ENCODE measurements at places on chromosomes 13 and 19. TPM values are rescaled to one million over a fixed set of nuclear protein-coding genes. Genes with fewer than 3 reads are reported as not detected.

The ACER1 gene
- total RNA-seq = 0.11 TPM

The ERICH4 gene
- total RNA-seq = not detected

The GGN gene
- 0.71 TPM for total RNA-seq

The ATP4A gene
- not detected for total RNA-seq

The UNC13A gene
- total RNA-seq = not detected

The SERPINE3 gene
- total RNA-seq = not detected

GRCh38 chr13:84263354-84264069 lies 381.2 kb upstream of the SLITRK1 start:
- no peaks in the 10 kb centered on the region for H3K36me3 ChIP-seq
- no peak for DNase-seq
- no peak overlapping the region for H3K4me3 ChIP-seq
- no peaks in the 10 kb centered on the region for H3K4me1 ChIP-seq

GRCh38 chr19:38831142-38831605 lies 420 bp downstream of the ECH1 start:
- no peaks in the 10 kb centered on the region for H3K27me3 ChIP-seq
- peak overlapping the region; percentile 98 for H3K27ac ChIP-seq
- peaks cover 49% of the 10 kb centered on the region for H3K36me3 ChIP-seq
- peak; percentile 35 for DNase-seq
- H3K4me1 ChIP-seq = peaks cover 21% of the 10 kb centered on the region
- peak overlapping the region; percentile 90 for H3K4me3 ChIP-seq

DNA sequence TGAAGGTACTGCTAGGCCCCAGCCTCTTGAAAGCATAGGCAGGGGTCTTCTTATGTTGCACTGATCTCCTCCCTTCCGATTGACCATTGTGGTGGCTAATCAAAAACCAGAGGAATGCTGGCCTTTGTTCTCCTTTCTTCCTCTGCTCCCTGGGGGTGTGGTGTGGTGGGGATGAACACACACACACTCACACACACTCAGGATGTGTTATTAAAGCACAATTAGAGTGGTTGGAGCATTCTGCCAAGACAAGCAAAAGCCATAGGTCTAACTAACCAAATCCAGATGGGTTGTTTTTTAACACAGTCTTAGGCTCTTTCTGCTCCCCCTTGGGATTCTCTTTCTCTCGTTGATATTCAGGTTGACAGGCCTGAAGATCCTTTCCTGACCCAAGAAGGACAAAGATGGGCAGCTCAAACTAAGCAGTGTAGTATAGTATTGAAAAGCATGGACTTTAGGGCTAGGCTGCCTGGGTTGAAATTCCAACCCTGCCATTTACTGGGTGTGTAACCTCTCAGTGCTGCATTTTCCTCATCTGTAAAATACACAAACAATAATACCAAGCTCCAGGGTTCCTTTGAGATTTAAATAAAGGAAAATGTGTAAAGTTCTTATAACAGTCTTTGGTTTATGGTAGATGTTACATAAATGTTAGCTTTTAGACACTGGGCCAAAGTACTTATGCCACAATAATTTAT lies 25.5 kb upstream of the DGKH start:
- no peak for DNase-seq
- H3K27me3 ChIP-seq = peaks cover 15% of the 10 kb centered on the region
- no peaks in the 10 kb centered on the region for H3K36me3 ChIP-seq
- no peak overlapping the region for H3K27ac ChIP-seq

DNA sequence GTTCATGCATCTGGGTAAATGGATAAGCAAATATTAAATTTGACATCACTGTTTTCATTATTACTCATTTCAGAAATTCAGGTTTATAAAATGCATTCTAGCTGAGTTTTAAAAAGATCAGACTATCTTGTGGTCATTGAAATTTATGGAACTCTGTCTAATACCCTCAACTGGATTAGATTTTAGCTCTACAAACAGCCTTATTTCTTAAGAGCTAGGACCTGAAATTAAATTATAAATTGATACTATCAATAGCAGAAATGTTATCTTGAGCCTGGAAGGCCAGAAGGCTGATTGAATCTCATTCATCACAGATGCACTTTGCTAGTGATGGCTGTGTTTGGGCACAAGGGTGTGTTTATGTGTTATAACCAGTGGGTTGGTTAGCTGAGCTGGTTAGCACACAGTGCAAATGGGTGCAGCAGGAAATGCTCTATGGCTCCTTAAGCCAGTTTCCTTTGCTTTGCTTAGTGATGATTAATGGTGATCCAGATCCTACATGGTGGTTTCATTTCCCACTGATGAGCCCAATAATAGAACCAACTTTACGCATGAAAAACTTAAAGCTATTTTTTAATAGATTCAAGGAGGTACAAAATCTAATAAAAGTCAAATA lies 310.8 kb upstream of the KLF12 start:
- no peak overlapping the region for H3K27ac ChIP-seq
- no peaks in the 10 kb centered on the region for H3K36me3 ChIP-seq
- no peak overlapping the region for H3K4me3 ChIP-seq
- DNase-seq = no peak

DNA sequence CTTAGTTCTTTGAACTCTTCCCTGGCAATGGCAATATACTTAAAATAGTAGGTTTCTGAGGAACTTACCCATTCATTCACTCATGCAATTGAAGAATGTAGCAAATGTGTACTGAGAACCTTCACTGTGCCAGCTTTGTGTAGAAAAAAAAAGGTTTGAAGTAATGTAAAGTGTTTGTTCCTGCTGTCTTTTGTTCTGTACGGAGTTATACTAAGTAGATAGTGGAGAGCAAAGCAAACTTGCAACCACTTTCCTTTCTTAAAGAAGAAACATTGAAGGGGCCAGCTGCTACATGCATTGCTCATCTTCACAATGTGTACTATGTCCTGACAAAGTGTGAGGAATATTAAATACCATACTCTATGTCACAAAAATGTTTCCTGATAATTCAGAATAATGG lies 68.9 kb upstream of the FREM2 start:
- H3K36me3 ChIP-seq = no peaks in the 10 kb centered on the region
- no peaks in the 10 kb centered on the region for H3K27me3 ChIP-seq
- H3K4me3 ChIP-seq = no peak overlapping the region
- no peak overlapping the region for H3K27ac ChIP-seq
- no peak for DNase-seq

DNA sequence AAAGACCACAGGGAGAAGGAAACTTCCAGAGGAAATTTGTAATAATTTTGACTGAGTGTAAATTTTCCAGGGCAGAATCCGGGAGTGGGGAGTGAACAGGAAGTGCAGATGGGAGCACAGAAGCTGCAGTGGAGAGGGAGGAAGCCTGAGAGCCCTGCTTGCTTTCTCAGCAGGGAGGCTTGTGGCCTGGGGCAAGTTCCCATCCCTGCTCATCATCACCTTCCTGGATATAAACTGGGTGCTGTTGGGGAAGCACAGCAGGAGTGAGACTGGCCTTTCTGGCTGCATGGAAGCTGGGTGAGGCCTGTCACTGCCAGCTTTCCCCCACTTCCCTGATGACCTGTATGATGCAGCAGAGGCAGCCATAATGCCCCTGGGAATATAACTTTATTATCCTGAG lies 532.9 kb downstream of the SLITRK6 start:
- DNase-seq = no peak
- no peaks in the 10 kb centered on the region for H3K27me3 ChIP-seq
- no peak overlapping the region for H3K4me3 ChIP-seq
- no peak overlapping the region for H3K27ac ChIP-seq
- no peaks in the 10 kb centered on the region for H3K36me3 ChIP-seq
- no peaks in the 10 kb centered on the region for H3K4me1 ChIP-seq

DNA sequence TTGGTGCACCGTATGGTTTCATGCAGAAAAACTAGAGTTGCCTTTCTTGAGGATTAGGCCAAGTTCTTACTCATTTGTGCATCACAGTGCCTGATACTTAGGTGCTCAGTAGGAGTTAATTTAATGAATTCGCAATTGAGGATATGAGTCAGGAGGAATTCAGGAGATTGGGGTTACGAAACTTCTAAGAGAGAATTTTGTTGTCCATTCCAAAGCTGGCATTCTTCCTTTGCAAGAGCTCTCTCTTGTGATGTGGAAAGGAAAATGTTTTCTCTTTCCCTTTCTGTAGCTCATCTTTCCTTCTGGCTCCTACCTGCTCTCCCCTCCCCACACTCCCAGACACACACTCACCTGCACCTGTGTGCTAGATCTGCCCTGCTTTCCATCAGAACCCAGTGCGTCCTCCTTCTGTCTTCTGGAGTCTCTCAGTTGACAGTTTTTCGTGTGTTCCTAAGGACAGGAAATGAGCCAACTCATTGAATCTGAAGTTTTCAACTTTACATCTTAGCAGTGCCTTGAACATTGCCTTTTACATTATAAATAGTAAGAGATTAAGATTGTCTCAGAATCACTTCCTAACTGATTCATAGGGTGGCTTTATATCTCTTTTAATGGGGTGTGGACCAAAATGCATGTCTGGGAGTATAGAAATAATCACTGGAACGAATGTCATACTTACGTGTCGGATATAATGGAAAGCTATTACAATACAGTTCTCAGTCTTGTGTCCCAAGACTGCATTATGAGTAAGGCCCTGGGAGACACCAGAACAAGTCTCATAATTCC lies 19.7 kb upstream of the ERCC5 start:
- peaks cover 42% of the 10 kb centered on the region for H3K36me3 ChIP-seq
- H3K27me3 ChIP-seq = no peaks in the 10 kb centered on the region
- no peak overlapping the region for H3K4me3 ChIP-seq
- H3K4me1 ChIP-seq = peaks cover 2% of the 10 kb centered on the region
- DNase-seq = no peak

- no peaks in the 10 kb centered on the region for H3K27me3 ChIP-seq
- peak within 1 kb of the TSS; percentile 84 for H3K4me3 ChIP-seq
- peak; percentile 68 for DNase-seq
- H3K4me1 ChIP-seq = peaks cover 50% of the 10 kb centered on the region
- peaks cover 57% of the 10 kb centered on the region for H3K36me3 ChIP-seq
Measured at GRCh38 chr13:113209336-113209758, at the start of gene CUL4A. TSS of gene CUL4A (plus strand) at chr13:113209613. CDS start at chr13:113209628, 15 bp downstream.

DNA sequence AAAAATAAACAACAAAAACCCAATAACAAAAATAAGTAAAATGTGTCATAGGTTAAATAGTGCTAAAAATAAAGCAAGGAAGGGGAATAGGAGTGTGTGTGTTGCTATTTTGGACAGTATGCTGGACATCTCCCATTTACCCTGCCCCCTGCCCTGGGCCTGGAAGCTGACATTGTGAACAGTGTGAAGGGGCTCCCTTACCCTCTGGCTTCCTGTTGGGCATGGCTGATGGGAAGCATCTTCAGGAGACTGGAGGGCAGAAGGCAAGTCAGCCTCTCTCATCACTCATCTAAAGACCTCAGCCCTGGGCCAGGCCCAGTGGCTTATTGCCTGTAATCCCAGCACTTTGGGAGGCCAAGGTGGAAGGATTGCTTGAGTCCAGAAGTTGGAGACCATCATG lies 26.7 kb downstream of the KCTD15 start:
- H3K27ac ChIP-seq = no peak overlapping the region
- peaks cover 23% of the 10 kb centered on the region for H3K4me1 ChIP-seq
- H3K4me3 ChIP-seq = no peak overlapping the region

DNA sequence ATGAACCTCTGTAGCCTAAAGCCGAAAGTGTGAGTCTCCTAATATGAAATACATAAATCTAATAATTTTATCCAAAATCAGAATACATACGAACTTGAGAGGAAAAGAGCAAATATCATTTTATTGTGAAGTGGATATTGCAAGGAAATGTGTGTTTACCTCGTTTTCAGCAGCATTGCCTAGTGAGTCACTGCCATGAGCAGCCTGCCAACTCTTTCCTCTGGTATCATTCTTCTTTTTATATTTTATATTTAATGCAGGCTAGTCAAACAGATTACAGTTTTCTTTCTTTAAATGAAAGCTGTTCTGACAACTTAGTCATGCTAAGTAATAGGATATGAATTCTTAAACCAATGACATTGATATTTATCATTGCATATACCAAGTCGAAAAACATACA lies 44.2 kb downstream of the EDNRB start:
- no peaks in the 10 kb centered on the region for H3K4me1 ChIP-seq
- no peaks in the 10 kb centered on the region for H3K36me3 ChIP-seq
- no peaks in the 10 kb centered on the region for H3K27me3 ChIP-seq
- H3K27ac ChIP-seq = no peak overlapping the region
- H3K4me3 ChIP-seq = no peak overlapping the region

Measured in activated T-helper 2 cell treated with anti-CD3 and anti-CD28 coated beads, Interferon-gamma antibody, Interleukin-2, Interleukin-4, amounts not matched to agents 10 μg/mL and 5 μg/mL and 100 μg/mL, durations not matched to agents 14 hours and 24 hours and 36 hours (primary cell).